ENCODE measurements at places on chromosomes 11 and 22.

DNA sequence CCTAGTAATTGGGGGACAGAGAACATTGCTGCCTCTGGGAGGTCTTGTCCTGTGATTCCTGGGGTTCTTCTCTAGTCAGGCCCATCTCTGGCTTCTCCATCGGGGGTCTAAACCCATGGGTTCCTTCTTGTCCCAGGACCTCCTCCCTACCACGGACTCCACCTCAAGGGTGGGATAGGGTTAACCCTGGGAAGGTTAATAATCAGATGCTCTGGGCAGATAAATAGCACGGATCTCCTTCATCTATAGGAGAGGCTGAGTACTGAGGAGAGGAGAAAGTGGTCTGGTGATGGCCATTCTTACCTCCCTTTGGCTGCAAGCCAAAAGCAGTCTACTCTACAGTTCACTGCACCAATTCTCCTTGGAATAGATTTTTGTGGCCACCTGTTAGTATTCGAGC is 10.5 kb downstream of the HEPHL1 start:
- DNase-seq = no peak

- no peak for DNase-seq
Measured at GRCh38 chr11:16873289-16873688, 134.8 kb downstream of the C11orf58 start.

DNA sequence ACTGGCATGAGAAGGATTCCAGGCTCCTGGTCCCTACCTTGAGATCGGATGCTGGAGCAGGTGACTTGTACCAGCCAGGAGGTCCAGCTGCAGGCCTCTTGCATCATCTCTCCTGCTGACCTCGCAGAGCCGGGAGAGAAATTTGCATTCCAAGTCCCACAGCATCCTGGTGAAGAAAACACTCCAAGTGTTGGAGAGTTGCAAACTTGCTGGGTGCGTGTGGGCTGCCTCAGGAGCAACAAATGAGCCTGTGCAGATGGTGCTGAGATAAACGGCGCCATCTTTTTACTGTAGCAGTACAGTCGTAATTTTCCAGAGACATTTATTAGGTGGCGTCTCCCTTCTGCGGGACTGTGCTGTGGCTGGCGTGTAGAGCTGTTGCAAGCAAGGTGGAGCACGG is 32.1 kb upstream of the ZBTB16 start:
- no peak for DNase-seq

GRCh38 chr22:50216684-50217520 is 16.1 kb downstream of the SELENOO start:
- no peak for DNase-seq

DNA sequence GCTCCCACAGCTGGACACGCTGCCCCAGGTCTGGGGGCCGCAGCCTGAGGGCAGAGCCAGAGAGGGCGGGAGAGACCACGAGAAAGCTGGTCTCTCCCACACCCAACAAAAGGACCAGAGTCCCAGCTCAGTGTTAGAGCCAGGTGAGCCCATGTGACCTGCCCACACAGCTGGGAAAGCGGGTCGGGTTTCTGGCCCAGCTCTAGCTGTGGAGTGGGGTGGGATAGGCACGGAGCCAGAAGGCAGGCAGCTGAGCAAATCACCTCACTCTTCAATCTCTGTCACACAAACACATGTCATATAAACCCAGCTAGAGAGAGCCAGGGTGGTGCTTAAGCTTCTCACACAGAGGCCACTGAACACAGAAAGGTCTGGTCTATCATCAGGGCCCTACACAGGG is 7.8 kb upstream of the EIF3D start:
- DNase-seq = no peak

DNA sequence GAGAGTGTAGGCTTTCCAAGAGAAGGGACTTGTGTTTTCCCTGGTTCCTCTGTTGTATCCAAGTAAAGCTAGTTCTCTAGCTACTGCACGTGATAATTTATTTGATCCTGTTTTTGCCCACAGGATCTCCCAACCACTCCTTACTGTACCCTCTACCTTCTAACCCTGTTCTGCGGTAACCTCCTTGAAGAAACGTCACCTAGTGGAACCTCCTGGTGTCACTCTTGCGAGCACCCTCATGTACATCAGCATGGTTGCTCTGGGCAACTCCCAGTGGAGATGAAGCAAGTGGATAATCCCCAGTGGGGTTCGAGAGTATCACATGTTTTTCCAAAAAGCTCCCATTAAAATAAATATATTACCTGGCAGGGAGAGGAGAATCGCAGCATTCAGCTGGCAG is 108.9 kb upstream of the CLMP start:
- no peak for DNase-seq

- no peak for DNase-seq
Measured at GRCh38 chr11:59271247-59271755, 58.6 kb upstream of the MPEG1 start.

DNA sequence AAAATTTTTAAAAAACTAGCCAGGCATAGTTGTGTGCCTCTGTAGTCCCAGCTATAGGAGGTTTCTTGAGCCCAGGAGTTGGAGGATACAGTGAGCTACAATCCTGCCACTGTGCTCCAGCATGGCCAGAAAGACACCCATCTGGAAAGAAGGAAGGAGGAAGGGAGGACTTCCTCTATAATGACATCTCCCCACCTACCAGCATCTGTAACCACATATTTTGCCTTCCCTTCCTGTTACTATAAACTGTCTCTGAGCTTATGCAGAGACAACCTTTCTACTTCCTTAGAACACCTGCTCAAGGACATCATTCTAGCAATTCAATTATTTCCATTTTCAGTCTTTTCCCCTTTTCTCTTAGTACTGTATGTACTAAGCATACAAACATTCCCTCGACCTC is 2.2 kb upstream of the NUP160 start:
- DNase-seq = no peak

- DNase-seq = no peak
Measured at GRCh38 chr11:130047141-130047540, 22.6 kb upstream of the APLP2 start.

DNA sequence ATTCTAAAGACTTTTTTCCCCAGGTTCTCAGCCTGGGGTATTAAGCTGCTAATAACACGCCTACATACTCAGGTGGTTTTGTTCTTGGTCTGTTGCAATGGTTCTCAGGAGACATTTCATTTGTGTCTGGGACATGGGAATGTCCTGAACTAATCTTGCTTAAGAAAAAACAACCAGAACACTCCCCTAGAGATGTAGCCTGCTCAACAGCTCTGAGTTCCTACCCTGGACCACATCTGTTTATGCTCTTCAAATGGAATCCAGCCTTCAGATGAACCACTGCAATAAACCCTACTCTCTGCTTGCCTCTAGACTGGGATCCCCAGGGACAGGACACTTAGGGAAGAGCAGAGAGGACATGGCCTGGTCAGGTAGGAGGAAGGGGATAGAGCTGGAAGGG is 29.9 kb downstream of the RELT start:
- DNase-seq = no peak

DNA sequence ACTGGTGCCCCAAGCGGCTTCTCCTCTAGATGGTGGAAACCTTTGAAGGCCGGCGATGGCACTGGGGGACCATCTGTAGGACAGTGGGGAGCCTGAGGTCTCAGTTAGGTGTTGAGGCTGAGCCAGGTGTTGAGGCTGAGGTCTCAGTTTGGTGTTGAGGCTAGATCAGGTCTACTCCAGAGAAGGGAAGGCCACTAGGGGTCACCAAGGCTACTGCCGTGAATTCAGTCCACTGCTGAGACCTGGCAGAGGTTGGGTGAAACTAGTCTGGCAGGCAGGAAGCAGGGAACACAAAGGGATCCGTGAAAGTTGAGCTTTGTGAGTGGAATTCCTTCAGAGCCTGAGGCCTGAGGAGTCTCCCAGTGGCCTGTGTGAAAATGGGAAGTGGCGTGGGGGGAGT is 123.8 kb upstream of the FGF3 start:
- DNase-seq = no peak

DNA sequence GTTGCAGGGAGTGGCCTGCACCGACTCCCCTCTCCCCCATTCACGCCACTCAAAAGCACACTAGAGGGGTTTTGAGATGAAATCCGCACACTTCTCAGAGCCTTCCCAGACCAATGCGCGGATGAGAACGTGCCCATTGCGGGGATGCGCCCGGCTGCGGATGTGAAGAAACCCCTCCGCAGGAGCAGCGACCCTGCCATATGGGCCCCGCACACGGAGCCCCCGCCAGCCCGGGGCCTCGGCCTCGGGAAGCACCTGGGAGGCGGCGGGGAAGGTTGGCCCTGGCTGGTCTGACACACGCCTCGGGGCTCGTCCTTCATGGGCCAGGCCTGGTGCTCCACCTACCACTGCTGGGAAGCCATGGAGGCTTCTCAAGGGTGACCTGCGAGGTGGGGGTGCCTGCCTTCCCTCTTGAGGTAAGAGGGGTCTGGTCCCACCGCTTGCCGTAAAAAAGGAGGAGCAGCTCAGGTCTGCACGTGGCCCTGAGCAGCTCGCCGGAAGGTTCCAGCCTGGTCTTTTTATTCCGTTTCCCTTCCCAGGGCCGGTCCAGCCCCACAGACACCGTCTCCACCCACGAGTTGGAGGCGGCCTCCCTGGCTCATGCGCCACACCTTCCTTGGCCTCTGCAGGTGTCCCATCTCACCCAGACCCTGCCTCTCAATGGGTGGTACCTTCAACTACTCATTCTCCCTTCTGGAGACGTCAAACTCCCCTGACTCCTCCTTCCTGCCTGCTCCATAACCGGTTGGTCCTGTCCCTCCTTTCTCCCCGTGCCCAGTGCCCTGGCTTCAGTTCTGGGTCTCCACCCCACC is 39.4 kb downstream of the TRMU start:
- no peak for DNase-seq

DNA sequence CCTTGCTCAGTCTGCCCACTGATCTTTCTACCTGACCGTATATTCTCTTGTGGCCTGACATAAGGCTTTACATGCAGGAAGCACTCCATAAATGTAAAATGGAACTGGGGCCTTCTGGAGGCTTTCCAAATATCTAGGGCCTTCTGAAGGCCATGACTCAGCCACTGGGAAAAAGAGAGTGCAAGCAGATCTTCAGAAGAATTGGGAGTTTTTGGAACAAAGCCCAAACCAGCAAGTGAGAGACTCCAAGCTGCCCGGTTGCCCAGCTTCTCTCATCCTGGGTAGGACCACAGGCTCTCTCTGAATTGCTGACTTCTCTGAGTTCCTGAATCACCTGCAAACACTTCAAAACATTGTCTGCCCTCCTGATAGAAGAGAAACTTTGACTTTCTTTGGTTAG is 107.9 kb upstream of the BMAL1 start:
- no peak for DNase-seq

DNA sequence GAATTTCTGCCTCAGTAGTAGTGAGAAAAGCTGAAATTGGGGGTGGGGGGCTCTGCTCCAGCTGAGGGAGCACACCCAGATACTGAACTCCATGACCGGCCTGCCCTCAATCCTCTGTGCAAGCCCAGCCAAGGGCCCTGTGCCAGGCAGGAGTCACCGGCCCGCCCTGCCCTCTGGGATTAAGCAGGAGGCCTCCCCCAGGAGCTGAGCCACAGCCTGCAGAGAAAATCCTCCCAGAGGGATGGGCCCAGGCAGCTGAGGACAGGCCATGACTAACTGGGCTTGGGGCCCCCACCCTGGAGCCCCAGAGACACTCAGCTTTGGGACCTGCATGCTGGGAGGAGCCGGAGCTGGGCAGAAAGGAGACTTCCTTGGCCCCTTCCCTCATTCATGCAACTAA is 48.8 kb downstream of the MN1 start:
- DNase-seq = no peak

- DNase-seq = no peak
Measured at GRCh38 chr11:119872611-119873310, 143.8 kb upstream of the NECTIN1 start.

- DNase-seq = no peak
Measured at GRCh38 chr11:32161293-32161692, 70.4 kb downstream of the RCN1 start.

GRCh38 chr22:49506010-49506400 is 321.7 kb downstream of the BRD1 start:
- DNase-seq = no peak

DNA sequence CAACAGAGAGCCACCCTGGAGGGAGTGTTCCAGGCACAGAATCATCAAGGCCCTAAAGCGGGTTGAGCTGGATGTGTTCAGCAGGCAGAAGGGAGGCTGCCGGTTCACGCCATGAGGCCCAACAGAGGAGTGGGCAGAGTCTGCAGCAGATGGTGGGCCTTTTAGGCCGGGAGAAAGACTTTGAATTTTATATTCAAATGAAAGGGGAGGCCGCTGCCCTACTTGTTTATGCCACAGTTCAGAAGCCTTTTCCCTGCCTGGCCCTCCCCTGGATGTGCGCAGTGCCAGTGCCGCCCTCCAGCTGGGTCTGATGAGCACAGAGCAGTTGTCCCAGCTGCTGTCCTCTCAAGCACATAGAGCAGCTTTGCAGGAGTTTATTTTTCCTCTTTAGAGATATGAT is 46.9 kb upstream of the TTC12 start:
- peak; percentile 48 for DNase-seq

DNA sequence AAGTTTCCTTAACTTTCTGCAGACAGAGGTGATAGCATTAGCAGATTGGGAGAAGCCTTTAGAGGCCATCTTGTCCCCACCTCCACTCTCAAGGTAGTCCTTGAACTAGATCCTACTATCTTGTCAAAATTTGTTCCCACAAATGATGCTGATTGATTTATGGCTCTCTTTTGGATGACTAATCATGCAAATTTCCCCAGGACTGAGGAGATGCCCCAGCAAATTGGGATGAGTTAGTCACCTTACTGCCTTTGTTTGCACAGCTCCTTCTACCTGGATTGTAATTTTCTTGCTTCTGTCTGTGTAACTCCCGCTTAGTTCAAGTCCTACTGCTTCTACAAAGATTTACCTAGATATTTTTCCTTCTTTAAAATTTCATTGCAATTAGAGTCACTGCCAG is 391.4 kb upstream of the CADM1 start:
- DNase-seq = no peak

DNA sequence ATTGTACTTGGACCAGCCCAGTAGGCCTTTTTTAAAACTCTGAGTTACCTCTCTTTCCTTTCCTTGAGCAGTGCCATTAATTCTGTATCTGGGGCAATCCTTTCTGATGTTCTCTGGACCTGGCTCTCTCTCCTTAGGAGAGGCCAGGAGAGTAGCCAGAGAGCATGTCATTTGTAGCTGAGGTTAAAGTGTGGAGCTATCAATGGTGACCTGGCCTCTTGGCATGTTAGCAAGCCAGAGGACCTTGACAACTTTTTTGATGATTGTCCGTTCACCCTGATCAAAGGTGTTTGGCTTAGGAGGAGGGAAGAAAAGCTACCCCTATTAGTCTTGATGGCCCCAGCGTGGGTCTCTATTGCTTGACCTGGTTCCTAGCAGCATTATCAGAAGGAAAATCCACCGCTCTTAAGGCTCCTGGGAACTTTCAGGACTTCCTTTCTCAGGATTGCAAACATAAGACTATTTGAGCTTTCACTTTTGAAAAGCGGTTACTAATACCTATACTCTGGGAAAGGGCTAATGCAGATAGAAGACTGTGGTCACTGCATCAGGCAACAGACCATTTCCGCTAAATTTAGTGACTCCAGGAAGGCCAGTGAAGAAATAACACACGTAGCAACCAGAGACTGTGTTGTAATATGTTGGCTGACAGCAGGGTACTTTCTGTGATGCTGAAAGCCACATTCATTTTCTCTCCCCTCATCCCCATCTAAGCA is 18.2 kb downstream of the LIMK2 start:
- no peak for DNase-seq

GRCh38 chr11:73671701-73672100 is 25.3 kb downstream of the PLEKHB1 start:
- DNase-seq = no peak
